ENCODE measurements at places on chromosomes 5 and 9. TPM values are rescaled to one million over a fixed set of nuclear protein-coding genes. Genes with fewer than 3 reads are reported as not detected.

Gene FOXE1
- total RNA-seq = 0.07 TPM

Gene SLC34A3
- 0.09 TPM for total RNA-seq

Gene PLPP7
- 0.20 TPM for total RNA-seq

Gene FAM81B
- total RNA-seq = 0.67 TPM

Gene IQGAP2
- total RNA-seq = 1.9 TPM

Gene PCDHA12
- 13.8 TPM for total RNA-seq

Gene TAF11L6
- not detected for total RNA-seq

Gene SLC4A9
- not detected for total RNA-seq

Gene HTR4
- total RNA-seq = not detected

- H3K27ac ChIP-seq = no peak overlapping the region
- no peaks in the 10 kb centered on the region for H3K36me3 ChIP-seq
- H3K4me3 ChIP-seq = no peak overlapping the region
- no peak for DNase-seq
- peaks cover 10% of the 10 kb centered on the region for H3K4me1 ChIP-seq
Measured at GRCh38 chr5:176628406-176629228, 1.7 kb downstream of the SNCB start.

- peak; percentile 46 for DNase-seq
- H3K27ac ChIP-seq = no peak overlapping the region
- H3K27me3 ChIP-seq = no peaks in the 10 kb centered on the region
Measured at GRCh38 chr9:109743696-109744095, 36.3 kb upstream of the PALM2AKAP2 start.

DNA sequence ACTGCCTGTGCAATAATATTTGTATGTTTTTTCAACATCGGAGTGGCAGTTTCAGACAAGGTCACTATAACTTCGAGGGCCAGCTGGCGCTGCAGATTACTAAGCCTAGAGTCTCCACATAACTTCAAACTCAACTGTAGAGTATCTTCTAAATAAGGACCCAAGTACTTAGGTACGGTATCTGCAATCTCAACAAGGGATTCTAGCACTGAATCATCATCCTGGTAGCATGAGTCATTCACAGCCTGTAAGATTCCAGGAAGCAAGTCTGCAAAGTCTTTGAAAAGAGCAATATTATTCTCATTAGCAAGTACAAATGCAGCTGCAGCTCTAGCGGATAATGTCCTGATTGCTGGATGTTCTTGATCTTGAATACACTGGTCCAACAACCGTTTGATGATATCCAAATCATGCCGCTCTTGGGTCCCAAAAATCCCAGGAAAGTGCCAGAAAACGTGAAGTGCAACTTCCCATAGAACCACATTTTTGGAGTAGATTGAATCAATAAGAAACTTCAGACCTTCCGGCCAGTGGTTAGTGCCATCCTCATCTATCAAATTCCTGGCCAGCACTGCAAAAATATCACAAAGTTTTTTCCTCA lies 654 bp downstream of the RANBP6 start:
- peaks cover 11% of the 10 kb centered on the region for H3K4me1 ChIP-seq
- DNase-seq = peak; percentile 85
- peak overlapping the region; percentile 95 for H3K4me3 ChIP-seq
- H3K36me3 ChIP-seq = peaks cover 9% of the 10 kb centered on the region

GRCh38 chr9:110125207-110125751 lies 82.7 kb downstream of the C9orf152 start:
- DNase-seq = peak; percentile 99
- no peaks in the 10 kb centered on the region for H3K36me3 ChIP-seq
- H3K4me1 ChIP-seq = peaks cover 68% of the 10 kb centered on the region
- peak overlapping the region; percentile 3 for H3K4me3 ChIP-seq
- H3K27ac ChIP-seq = peak overlapping the region; percentile 89
